ENCODE measurements at places on chromosomes 2 and 18.
A peak's percentile ranks its signal among the peaks of the same experiment; 100 is the strongest.

GRCh38 chr2:218856167-218856895 lies 3.3 kb upstream of the WNT6 start:
- no peak for DNase-seq

DNA sequence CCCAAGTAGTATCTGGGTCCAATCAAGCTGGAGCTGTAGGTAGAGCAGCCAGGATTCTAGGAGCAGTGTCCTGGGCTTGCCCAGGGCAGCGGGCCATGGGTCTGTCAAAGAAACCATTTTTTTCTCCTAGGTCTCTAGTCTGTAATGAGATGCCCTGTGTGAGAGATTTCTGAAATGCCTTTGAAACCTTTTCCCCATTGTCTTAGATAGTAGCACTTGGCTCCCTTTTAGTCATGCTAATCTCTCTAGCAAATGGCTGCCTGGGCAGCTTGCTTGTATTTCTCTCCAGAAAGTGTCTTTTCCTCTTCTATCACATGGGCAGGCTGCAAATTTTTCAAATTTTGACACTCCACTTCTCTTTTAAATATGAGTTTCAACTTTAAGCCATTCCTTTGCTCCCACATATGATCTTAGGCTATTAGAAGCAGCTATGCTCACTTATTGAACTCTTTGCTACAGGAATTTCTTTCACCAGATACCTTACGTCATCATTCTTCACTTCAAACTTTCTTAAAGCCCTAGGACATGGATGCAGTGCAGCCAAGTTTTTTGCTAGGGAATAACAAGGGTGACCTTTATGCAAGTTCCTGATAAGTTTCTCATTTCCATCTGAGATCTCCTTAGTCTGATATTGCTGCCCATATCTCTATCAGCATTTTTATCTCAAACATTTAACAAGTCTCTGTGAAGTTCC lies 890.2 kb upstream of the VRK2 start:
- DNase-seq: no peak

DNA sequence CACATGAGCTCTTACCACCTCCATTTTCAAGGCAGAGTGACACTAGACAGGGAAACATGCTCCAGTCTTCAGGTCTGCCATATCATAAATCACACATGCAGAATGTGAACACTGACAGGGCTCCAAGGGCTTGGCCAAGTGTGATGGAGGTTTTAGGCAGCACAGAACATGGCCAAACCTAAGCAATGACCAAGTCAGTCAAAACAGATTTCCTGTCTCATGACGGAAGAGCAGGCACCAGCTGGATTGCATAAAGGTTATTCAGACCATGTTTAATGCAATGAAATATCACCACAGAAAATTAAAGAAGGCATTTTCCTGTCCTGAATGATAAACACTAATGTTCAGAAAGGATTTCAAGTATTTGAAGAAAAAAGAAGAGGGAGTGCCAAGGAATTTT lies 72.5 kb downstream of the SUMO1 start:
- DNase-seq: no peak

- DNase-seq: no peak
These were observed 333.3 kb downstream of the SLC8A1 start for GRCh38 chr2:40118622-40119021.

DNA sequence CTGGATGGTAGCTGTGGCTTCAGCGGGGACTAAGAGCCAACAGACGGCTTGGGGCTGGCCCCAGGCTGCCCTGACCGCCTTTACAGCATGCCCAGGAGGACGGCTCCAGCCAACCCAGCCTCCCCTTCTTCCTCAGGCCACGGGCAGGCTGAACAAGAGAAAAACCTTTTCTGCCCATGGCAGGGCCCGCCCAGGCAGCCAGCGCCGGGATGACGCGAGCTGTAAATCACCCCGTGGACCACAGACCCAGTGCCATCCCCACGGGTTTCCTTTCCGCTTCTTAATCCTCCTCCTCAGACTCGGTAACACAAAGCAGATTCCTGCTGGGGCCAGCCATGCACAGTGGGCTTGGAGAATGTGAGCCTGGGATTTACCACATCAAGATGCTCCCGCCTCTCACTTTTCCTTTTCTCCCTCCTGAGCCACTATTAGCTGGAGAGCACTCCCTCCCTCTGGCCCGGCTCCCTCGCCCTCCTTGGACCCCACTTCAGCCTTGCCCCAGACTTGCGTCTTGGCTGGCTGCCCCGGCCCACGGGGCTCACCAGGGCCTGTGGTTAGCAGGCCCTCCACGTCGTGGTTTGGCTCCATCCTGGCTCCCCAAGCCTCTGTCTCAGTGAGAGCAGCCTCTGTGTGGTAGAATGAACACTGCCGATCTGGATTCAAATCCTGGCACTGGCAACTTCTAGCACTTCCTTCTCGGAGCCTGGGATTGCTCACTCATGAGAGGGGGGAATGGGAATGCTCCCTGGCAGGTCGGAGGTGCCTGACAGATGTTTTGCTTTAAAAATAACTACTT lies 31.4 kb downstream of the ATOH8 start:
- no peak for DNase-seq

DNA sequence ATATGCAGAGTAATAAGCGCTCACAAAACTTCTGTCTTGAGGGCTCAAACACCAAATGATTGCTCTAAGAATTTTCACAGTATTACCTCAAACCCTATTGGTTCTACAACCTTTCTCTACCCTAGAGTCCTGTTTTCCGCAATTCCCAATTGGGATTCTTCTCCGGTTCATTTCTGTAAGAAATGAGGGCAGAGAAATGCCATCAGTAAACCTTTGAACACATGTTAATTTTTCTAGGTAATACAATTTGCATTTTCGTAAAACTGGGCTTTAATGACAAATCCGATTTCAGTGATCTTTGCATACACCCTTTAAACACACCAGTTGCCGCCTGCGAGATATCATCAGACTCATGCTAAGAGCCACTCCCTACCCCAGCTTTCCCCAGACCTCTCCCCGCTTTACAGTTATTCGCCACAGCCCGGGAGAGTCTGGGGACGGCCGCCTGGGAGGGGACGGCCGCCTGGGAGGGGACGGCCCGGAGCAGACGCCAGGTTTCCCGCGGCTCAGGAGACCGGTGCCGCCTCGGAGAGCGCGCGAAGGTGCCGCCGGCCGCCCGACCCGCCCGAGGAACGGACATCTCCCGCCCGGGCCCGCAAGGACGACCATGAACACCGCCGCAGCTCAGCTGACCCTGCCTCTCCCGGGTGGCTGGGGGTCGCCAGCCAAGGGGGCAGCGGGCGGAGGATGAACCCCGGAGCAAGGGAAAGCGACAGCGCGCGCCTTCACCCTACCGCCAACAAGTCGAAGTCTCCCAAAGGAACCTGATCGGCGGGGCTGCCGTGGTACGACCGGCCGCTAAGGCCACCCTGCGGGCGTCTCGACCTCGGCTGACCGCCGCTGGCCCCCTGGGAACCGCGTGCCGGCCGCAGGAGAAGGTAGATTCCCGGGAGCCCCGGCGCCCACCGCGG lies 463 bp downstream of the SMC6 start:
- peak; percentile 41 for DNase-seq

DNA sequence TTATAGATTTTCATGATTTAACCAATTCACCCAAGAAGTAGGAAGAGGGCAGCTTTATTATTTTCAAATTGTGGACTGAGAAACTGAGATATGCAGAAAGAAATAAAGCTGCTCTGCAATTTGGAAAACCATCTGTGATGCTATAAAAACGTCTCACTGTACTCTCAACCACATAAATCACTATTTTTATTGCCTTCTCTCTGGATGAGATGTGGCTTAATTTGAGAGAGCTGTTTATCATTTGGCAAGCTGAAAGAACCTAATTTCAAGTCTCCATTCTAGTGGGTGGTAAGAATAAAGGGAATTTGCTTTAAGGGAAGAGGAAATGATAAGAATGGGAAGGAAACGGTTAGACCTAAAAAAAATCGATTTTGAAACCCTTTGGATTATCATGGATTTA lies 49.9 kb upstream of the CYP1B1 start:
- no peak for DNase-seq

DNA sequence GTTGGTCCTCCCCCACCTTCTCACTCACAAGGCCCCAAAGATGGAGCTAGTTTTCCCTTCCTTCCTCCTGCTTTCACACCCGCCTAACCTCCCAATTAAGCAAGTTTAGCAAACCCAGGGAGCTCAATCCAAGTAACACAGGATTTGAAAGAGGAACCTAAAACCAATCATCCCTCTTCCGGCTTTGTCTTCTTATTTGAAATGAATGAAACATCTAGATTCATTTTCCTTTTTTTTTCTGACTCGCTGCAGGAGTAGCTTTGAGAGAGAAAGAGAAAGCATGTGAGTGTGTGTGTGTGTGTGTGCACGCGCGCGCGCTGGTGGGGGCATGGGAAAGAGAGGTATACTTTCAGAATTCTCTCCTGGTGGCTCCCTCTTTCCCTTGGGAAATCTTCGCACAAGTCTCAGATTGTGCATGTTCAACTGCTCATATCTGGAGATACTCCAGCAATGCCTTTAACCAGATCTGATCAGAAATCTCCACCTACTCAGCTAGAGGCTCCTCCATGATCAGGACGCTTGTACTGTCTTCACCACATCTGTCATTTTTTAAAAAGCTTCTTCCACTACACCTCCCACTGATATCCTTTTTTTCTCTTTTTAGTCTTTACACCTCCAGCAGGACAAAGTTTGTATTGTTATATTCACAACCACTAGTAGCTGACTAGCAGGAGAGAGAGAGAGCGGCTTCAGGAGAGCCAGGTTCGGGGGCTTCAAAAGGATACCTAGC lies 1.7 kb downstream of the SLC8A1 start:
- no peak for DNase-seq

DNA sequence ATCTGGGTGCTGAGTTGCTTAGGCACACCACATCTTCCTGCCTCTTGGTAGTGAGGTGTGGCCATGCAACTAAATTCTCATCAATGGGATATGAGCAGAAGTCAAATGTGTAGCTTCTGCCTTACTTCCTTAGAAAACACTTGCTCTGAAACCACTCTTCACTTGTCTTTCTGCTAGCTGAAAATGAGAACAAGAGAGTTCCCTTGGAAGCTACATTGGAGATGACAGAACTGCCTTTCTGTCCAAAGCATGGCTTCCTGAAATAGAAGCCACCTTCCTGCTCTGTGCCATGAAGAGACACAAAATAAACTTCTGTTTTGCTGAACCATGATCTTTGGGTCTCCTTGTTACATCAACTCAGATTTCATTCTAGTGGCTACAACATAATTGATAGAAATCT lies 659.9 kb downstream of the IRS1 start:
- DNase-seq: no peak

DNA sequence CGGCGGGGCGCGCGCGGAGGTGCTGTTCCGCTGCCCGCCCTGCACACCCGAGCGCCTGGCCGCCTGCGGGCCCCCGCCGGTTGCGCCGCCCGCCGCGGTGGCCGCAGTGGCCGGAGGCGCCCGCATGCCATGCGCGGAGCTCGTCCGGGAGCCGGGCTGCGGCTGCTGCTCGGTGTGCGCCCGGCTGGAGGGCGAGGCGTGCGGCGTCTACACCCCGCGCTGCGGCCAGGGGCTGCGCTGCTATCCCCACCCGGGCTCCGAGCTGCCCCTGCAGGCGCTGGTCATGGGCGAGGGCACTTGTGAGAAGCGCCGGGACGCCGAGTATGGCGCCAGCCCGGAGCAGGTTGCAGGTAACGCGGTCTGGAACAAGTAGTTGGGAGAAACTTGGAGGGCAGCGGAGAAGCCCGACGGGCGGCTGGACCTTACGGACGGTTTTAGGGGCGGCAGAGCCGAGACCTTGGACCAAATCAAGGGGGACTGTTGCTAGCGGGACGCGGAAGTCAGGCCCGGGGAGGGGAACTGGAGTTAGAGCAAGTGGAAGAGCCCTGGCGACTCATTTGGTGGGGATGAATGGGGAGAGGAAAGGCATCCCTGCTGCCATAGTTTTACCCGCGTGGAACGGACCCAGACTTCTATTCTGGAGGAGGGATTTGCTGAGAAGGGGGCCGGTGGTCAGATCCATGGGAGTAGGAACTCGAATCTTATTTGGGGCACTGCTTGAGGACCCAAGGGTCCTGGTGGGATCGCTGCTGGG lies 573 bp downstream of the IGFBP2 start:
- no peak for DNase-seq

DNA sequence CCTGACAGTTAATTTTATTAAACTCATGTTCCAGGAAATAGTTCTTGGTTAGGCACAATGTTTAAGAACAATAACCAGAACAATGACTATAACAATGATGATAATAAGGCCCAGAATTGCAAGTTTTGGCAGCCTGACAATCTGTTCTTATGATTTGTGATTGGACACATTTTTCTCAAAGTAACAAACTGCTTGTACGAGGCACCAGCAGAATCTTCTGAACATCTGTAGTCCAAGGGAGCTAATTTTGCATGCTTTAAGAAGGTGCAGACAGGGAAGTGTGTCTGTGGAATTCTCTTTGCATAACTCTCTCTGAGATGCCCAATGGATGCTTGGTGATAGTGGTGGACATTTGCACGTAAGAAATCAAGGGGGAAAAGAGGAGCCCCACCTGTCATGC lies 709.3 kb downstream of the SLC4A3 start:
- DNase-seq: no peak

- no peak for DNase-seq
These were observed 71.7 kb upstream of the CDH2 start for GRCh38 chr18:28248653-28249052.

DNA sequence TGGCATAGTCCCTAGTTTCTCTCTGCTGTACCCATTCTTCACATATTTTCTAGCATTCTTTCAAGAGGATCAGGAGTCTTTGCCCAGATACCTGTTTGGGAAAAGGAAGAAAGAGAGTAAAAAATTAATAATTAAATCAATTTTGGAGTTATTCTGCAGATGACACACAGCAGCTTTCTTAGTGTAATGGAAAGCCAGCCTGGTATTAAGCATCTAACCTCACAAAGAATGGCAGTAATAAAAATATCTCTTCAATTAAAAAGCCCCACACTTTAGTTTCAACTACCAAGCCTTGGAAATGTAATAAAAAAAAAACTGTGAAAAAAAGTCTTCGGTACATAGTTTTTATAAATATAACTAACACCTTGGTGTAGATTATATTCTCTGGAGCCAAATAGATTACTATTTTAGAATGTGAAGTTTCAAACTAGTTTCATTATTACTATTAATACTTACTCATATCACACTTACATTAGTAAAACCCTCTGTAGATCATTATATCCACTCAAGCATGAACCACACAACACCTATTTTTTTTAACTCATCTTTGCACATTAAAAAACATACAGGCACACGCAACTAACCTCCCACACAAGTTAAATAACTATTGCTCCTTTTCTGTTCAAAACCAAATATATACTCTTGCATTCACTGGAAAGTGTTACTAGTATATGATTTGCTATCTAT lies 90.9 kb downstream of the GPD2 start:
- DNase-seq: no peak

DNA sequence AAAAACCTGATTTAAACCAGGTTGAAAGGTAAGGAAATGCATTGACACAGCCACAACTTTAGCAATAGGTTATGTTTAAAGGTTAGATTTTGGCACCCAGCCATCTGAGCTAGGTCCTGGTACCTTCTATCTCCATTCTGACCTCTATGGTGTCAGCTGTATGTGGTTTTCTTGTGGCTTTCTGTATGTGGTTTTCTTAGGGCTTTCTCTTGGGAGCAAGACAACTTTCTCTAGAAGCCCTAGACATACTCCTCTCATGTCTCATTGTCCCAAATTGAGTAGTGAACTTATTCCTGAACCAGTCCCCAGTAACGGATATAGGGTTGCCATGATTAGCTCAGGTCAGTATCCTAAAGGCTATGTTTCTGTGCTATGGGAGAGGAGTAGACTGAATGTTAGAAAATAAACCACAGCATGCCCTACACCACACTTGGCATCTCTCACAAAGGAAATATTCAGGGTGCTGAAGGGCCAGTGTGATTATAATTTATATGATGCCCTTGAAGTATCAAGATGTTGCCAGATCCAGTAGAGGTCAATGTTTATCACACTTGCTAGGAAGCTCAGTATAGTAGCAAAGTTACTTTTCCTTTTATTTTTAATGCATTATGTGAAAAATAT lies 176.1 kb downstream of the CAPN13 start:
- DNase-seq: no peak

- DNase-seq: peak; percentile 74
These were observed 131.9 kb downstream of the GLI2 start for GRCh38 chr2:120867290-120868241.

Data from T1000 (cell line).